ENCODE measurements at places on chromosomes 12 and 14.

DNA sequence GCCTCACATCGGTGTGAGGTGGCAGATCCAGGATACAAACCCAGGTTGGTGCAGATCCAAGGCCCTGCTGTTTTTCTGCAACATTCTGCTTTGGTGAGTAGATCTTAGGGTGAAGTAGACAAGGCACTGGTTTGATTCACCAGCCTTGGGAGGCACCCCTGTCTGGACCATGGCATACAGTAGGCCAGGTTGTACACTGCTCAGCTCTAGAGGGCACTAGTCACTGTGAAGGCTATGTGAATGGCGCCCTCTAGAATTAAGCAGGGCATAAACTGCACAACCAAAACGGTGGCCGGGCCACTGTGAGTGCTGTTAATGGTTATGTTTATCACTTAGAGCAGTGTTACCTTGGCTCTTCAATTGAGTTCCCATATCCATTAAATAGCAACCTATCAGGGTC, 280.6 kb upstream of the PWP1 start:
- peak; percentile 75 for DNase-seq

DNA sequence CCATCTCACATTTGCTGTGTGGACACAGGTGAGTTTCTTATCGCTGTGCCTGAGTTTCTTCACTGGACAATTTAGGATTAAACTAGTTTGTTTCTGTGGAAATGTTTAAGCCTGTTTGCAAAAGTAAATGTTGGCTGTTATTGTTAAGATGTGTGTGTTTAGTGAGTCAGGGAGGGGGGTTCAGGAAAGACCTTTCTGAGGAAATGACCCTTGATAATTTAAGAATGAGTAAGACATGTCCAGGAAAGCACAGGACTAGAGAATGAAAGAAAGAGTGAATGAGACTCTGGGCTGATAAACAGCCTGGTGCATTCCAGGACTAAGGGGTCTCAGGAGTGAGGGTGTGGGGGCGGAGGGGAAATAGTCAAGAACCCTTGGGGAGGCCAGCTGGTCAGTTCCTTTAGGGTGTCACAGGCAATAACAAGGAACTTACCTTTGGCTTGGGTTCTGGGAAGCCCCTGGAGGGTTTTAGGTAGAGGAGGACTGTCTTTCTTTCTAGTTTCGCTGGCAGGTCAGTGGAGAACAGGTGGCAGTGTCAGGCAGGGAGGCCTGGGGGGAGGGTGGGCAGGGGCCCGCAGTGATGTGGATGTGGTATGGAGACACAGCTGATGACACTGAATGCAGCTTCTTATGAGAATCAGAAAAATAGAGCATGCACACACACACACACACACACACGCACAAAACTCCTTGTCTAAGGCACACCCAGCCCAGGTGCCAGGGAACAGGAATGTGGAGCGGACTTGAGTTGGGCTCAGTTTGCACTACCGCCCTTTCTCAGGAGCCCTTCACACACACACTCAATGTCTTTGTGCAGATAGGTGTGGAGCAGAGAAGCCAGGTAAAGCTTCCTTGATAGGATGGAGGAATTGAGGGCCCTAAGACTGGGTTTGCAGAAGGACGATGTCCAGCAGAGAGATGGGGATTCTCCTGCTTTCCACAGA, 1005.5 kb downstream of the VRK1 start:
- no peak for DNase-seq

DNA sequence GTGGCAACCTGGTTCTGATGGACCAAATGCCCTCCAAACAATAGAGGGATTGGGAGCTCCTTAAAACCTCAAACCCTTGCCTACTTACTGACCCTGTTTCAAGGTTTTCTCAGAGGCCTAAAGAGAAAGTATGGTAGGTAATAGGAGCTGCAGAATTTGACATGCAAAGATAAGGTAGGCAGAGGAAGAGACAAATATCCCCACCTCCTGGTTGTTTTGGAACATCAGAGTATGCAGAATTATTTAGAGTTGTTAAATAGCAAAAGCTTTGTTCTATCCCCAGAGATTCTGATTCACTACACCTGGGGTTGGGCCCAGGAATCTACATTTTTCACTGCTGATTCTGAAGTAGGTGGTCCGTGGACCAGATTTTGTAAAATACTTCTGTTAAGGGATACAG, 421.2 kb downstream of the SOX5 start:
- DNase-seq: no peak

DNA sequence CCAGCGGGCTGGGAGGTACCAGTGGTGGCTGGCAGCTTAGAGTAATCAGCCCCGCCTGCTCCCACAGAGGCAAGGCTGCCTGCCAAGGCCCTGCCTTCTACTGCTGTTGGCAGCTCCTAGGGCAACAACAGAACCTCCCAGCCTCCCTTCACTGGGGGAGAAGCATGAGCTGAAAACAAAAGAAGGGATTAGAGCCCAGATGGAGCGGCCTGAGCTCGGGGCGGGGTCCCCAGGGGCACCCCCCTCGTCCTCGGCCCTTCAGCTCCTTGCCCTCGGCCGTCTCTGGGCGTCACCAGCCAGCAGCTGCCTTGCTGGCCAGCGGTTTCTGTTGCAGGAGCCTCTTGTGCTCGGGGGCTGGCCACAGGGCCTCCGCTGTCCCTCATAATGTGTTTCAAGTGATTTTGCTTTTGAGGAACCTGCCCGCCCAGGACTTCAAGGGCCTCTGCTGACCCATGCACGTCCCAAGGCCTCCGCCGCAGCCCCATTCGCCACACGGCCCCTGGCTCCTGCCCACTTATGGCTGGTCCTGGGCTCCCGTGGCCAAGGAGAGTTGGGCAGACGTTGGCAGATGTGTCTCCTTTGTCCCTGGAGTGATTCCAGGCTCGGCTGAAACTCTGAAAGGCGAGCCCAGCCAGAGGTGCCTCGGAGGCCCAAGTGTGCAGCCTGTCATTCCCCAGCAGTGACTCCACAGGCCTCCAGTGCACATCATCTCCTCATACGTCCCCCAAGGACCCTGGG, 49.7 kb downstream of the PSMA6 start:
- DNase-seq: peak; percentile 91

GRCh38 chr12:94566345-94566744, 84.0 kb downstream of the TMCC3 start:
- peak; percentile 26 for DNase-seq

DNA sequence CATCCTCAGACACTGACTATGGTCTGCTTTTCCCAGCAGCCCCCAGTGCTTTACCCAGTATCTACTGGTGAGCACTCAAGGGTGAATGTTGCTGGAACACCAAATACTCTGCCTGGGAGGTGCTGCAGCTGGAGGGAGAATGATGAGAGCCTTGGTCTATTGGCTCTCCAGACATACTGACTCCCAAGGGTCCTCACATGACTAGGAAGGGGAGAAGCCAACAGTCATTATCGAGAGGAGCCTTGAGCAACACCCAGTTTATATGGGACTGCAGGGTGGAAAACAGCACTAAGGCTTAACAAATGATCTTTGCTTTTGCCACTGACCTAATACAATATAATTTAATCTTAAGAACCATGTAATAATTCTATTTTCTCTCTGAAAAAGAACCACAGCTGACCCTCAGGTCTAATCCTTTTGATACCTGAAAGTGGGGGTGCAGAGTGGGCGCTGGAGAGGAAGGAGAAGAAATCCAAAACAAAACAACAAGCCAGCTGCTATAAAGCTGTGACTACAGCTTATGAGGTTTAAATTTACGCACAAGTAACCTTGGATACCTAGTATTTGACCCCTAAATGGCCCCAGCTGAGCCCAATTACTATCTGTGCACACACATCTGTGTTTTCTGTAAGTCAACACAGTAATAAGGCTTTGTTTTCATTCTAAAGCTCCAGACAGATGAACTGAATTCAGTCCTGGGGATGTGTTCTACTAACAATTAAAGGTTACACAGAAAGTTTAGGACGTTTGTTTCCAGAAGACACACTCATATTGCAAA, 107.8 kb upstream of the GRIP1 start:
- no peak for DNase-seq

- no peak for DNase-seq
Measured at GRCh38 chr14:69291891-69292561, 32.1 kb downstream of the GALNT16 start.

GRCh38 chr12:10126413-10126812, 3.6 kb downstream of the CLEC7A start:
- DNase-seq: peak; percentile 69

DNA sequence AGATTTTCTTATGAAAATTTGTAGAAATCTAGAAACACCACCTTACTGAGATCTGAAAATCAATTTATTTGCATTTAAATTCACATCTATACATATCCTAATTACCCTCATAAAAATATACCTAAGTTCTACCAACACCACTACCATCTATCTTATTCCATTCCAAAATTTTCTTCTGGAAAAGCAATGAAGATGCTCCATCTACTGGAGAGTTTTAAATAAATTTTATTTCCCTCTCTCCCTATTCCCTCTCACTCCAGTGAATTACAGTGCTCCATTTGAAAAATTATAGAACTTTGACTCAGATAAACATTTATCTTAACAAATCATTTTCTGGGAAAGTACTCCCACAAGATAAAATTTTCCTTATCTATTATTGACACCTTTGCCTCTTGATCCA, 2.3 kb upstream of the C14orf39 start:
- DNase-seq: no peak

DNA sequence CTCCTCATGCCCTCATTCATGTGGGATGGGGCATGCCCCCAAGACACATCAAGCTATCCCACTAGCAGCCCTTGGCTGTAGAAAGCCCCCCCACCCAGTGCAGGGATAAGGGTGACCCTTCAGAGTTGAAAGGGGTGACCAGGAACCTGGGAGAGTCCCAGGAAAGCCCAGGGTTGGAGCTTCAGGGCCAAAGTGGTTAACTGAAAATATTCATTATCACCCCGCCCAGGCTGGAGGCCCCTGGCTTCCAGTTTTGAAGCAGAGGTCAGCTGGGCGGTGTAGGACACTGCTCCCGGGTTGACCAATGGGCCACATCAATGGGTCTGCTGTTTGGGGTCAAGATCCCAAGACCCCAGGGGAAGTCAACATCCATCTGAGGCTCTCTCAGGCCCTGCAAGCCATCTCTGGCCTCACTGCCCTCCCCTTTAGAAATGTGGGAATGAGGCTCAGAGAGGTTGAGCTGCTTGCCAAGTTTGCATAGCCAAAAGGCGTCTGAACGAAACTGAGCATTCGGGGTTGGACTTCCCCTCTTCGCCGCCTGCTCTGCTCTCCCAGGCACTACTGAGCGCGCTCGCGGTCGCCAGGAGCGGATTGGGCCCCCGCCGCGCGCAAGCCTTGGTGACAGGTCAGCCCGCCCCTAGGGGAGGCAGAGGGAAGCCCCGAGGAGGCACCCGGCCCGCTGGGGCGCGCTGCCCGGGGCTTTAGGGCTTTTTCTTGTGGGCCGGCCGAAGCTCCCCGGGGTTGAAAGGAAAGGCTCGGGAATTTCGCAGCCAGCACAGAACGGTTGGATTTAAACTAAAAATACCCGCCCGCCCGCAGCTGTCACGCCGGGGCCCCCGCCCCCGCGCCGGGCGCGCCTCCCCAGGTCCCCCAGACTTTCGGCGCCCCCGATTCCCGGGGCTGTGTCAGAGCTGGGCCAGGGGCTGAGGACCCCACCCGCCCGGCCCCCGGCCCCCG, 576 bp downstream of the SYNE3 start:
- DNase-seq: peak; percentile 89

DNA sequence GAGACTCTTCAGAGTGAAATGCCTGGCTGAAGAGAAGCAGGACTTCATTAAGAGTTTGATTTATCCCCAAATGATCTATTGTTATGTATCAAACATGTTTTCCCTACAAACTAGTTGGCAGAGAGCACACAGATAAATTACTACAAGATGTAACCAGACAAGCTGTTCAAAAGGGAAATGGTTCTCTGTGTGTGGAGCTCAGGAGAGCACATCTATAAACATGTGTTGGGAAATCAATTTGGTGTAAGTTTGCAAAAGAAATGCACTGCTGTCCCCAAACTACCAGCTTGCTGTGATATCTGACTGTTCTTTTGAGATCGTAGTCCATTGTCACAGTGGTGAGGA, 159.2 kb downstream of the PAH start:
- DNase-seq: no peak

DNA sequence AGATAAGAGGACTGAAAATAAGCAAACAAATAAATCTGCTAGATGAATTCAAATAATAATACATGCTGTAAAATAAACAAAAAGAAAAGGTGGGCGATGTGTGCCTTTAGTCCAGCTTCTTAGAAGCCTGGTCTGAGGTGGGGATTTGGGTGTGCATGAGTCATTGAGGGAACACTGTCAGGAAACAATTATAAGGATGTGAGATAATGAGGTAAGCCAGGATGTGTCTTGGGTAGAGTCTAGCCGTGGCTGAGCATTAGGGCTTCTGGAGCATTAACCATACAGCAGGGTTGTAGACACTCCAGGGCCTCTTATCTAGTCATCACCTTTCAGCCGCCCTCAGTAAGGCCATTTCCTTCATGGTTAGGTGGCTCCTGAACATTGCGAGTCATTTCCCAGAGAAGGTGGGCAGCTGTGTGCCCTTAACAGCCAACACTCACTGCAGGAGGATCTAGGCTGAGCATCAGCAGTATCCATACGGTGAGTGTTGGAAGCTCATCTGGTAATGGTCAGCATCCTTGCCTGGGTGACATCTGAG, 405.6 kb downstream of the GLT1D1 start:
- DNase-seq: no peak

DNA sequence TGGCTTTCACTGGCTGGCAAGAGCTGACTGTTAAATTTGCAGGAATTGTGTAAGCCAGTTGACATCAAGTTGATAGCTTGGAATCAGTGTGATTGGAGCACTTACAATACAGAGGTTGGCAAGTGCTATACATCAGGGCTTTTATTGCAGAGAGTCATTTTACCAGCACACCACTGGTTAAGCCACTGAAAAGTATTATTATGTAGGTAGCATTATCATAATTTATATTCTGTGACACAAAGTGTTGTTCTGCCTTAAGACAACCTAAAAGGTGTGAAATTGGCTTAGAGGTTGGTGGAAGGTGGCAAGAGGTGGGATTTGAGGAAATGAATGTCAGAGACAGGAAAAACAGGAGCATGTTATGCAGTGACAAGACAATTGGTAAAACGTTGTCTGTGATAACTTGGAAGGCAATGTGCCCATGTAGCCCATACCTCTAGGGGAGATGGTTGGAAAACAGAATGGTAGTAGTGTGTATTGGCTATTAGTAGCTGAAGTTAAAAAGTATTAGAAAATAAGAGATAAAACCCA, 172.9 kb upstream of the PRICKLE1 start:
- DNase-seq: no peak

DNA sequence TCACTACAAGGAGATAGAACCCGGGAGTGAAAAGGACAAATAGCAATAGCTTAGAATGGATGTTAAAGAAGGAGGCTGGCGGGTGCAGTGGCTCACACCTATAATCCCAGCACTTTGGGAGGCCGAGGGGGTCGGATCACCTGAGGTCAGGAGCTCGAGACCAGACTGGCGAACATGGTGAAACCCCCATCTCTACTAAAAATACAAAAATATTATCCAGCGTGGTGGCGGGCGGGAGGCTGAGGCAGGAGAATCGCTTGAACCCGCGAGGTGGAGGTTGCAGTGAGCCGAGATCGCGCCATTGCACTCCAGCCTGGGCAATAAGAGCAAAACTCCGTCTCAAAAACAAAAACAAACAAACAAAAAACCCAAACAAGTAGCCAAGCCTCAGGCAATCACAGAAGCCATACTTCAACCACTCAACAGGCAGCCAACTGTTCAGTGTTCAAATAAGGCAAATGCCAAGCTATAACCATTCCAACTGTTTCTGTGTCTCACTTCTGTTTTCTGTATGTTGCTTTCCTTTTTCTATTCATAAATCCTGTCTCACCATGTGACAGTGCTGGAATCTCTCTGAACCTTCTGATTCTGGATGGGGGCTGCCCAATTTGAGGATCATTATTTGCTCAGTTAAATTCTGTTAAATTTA, 3.9 kb upstream of the SPTLC2 start:
- DNase-seq: no peak
